H9 (cell line): ENCODE measurements at places on chromosomes 11 and 22. TPM values are rescaled to one million over a fixed set of nuclear protein-coding genes. Genes with fewer than 3 reads are reported as not detected.
A peak's percentile ranks its signal among the peaks of the same experiment; 100 is the strongest.

The HMOX1 gene
- 22.7 and 25.7 TPM in 2 replicates for total RNA-seq

GRCh38 chr11:24511511-24511910 is 14.7 kb downstream of the LUZP2 start:
- no peak overlapping the region for H3K4me3 ChIP-seq
- peaks cover 2% of the 10 kb centered on the region; the same call in 1 of the 2 replicates for H3K4me1 ChIP-seq
- no peak overlapping the region for H3K27ac ChIP-seq

GRCh38 chr11:67370351-67371076 is 2.9 kb downstream of the CLCF1 start:
- no peaks in the 10 kb centered on the region; the same call in 2 of the 3 replicates for H3K36me3 ChIP-seq
- peaks cover 2% of the 10 kb centered on the region; the same call in 1 of the 2 replicates for H3K27me3 ChIP-seq
- H3K4me3 ChIP-seq: no peak overlapping the region; the same call in 1 of the 2 replicates
- H3K27ac ChIP-seq: no peak overlapping the region
- DNase-seq: no peak

DNA sequence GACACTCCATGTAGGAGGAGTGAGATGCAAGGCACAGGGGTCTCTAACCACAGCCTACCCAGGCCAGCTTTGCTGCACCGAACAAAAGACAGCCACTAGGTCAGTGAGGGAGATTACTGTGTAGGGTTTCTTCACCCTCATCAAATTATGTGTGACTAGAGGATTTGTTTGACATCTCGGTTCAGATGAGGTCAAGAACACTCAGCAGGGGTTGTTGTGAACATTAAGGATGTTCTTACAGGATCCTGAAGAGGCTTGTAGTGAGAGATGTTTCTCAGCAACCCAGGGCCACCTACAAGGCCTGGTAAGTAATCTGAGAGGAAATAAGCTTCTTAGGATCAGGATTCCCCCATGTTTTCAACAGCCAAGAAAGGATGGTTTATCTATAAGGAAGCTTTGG is 202.1 kb downstream of the NXPE2 start:
- H3K27me3 ChIP-seq: no peaks in the 10 kb centered on the region
- H3K27ac ChIP-seq: no peak overlapping the region
- no peaks in the 10 kb centered on the region for H3K36me3 ChIP-seq
- H3K4me1 ChIP-seq: no peaks in the 10 kb centered on the region
- DNase-seq: no peak

DNA sequence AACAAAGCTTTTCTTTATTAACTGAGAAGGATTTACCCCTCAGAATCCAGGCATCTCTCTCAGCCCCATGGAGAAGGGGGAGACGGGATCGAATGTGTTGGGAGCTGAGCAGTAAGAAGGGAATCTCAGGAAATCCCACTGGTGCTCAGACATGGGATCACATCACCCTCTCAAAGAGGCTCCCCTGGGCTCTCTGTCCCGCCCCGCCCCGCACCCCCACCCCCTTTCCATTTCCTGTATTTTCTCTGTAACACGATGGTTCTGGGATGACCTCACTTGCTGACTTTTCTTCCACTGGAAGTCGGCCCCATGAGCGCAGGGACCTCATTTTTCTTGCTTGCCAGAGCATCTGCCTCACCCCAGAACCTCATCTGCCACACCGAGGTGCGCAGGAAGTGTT is 100.0 kb downstream of the RPS6KA4 start:
- H3K36me3 ChIP-seq: no peaks in the 10 kb centered on the region
- no peaks in the 10 kb centered on the region for H3K27me3 ChIP-seq
- DNase-seq: no peak
- H3K4me3 ChIP-seq: no peak overlapping the region

DNA sequence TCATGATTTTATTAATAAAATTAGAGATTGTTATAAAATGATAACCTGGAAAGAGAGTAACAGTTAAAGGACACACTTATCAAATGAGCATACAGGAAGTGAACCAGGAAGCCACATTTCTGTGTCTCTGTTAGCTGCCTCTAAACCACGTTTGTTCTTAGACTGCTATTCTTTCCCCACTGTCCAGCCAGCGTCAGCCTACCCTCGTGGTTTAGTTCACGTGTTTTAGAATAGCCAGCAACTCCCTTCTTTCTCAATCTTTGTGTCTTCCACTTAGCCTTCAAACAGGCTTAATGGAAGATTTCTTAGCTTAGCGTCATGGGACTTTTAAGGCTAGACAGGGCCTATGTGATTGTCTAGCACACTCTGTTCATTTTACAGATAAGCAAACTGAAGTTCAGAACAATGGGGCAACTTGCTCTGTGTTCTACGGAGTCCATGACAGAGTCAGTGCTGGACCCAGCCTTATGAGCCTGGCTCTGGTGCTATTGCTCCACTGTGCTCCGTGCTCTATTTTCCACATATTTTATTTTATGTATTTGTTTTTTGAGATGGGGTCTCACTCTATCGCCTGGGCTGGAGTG is 27.2 kb downstream of the GRAMD1B start:
- no peak for DNase-seq
- H3K27ac ChIP-seq: no peak overlapping the region
- H3K4me3 ChIP-seq: no peak overlapping the region
- H3K27me3 ChIP-seq: no peaks in the 10 kb centered on the region

DNA sequence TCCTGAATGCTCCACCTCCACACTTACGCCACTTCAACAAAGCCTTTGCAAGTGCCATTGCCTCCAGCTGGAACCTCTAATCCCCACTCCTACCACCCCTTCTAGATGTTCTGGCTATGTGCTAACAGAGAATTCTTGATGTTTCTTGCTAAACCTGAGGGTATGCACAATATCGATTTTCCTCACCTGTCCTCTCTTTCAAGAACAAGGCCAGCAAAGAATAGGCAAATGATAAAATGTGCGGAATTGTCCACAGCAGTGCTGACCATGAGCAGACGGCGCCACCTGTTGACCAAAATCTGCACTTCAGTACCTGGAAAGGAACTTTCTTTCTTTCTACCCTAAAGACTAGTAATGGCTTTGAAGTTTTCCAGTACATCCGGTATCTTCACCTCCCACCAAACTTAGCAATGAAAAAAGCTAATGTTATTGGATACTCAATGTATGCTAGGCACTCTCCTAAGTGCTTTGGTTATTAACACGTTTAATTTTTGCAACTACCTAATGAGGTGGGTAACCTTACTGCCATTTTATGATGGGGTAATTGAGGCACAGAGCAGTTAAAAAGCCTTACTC is 3.4 kb downstream of the TIMM10 start:
- H3K4me3 ChIP-seq: peak overlapping the region; percentile 1; the same call in 1 of the 3 replicates
- H3K36me3 ChIP-seq: peaks cover 16% of the 10 kb centered on the region
- no peaks in the 10 kb centered on the region for H3K4me1 ChIP-seq
- no peak overlapping the region for H3K27ac ChIP-seq
- DNase-seq: peak; percentile 64
- H3K27me3 ChIP-seq: no peaks in the 10 kb centered on the region

DNA sequence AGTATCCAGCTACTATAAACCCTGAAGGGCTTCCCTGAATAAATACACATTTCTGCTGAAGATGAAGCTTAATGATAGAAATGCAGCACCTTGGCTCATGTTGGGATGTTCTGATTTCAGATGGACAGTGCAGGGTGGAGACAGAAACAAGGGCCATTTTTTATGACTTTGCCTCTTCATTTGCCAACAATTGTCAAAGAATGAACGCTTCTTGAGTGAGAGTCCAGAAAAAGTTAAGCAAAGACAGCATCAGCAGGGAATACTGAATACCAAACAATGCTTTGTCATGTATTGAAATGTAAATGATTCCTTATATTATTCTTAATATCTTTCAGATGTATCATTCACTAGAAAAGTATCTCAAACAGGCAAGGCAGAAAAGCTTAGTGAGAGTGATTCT is 84.9 kb downstream of the TRPC6 start:
- H3K27ac ChIP-seq: no peak overlapping the region
- no peaks in the 10 kb centered on the region for H3K36me3 ChIP-seq
- no peak for DNase-seq
- no peaks in the 10 kb centered on the region for H3K4me1 ChIP-seq
- H3K4me3 ChIP-seq: no peak overlapping the region
- H3K27me3 ChIP-seq: no peaks in the 10 kb centered on the region

- H3K27ac ChIP-seq: no peak overlapping the region
- H3K27me3 ChIP-seq: no peaks in the 10 kb centered on the region
- no peak for DNase-seq
- no peaks in the 10 kb centered on the region for H3K4me1 ChIP-seq
- H3K4me3 ChIP-seq: no peak overlapping the region
Observed at GRCh38 chr22:40878922-40879321, 17.0 kb upstream of the DNAJB7 start.

The OR5A1 gene
- not detected in 2 replicates for total RNA-seq

The EHF gene
- not detected in 2 replicates for total RNA-seq

GRCh38 chr11:112000703-112001102 is 24.5 kb upstream of the DLAT start:
- no peak overlapping the region for H3K4me3 ChIP-seq
- no peaks in the 10 kb centered on the region for H3K27me3 ChIP-seq
- no peak overlapping the region for H3K27ac ChIP-seq
- peaks cover 56% of the 10 kb centered on the region for H3K36me3 ChIP-seq
- no peaks in the 10 kb centered on the region for H3K4me1 ChIP-seq
- DNase-seq: no peak

DNA sequence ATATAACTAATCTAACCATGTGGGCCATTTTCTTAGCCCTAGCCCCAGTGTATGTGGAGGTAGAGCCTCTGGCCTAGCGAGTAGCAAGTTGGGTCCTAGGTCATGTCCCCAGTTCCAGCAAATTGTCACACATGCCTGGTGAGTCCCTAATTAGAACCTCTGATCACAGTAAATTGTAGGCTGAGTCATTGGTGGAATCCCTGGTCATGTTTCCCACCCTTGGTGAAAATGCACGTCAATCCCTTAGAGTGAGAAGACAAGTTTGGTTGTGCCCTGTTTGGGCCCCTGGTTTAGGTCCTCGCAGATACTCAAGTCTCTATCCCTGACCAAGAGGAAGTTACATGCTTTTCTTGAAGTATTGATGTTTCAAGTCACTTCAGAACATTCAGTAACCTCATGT is 46.7 kb downstream of the ATM start:
- peaks cover 62% of the 10 kb centered on the region for H3K36me3 ChIP-seq
- H3K4me1 ChIP-seq: no peaks in the 10 kb centered on the region
- no peak overlapping the region for H3K27ac ChIP-seq
- H3K27me3 ChIP-seq: no peaks in the 10 kb centered on the region

DNA sequence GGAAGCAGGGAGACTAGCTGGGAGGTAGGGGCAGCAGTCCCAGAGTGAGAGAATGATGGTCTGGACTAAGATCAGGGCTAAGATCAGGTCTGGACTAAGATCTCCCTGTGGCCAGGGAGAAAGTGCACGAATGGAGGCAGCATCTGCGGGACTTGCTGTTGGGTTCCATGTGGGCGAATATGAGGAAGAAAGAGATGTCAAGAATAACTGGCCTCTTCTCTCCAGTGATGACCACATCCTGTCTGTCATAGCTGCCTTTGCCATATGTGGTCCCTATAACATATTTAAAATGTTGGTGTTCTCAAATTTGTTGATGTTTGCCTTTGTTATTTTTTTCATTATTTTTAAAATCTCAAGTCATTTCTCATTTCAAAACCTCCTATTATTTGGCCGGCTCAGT is 27.4 kb upstream of the CXCR5 start:
- no peaks in the 10 kb centered on the region for H3K36me3 ChIP-seq
- H3K4me3 ChIP-seq: no peak overlapping the region
- H3K27ac ChIP-seq: no peak overlapping the region
- no peaks in the 10 kb centered on the region for H3K4me1 ChIP-seq

- DNase-seq: no peak
- no peak overlapping the region for H3K27ac ChIP-seq
- H3K27me3 ChIP-seq: peaks cover 2% of the 10 kb centered on the region; the same call in 1 of the 2 replicates
- H3K4me1 ChIP-seq: peaks cover 4% of the 10 kb centered on the region; the same call in 1 of the 2 replicates
- no peak overlapping the region; the same call in 2 of the 3 replicates for H3K4me3 ChIP-seq
Observed at GRCh38 chr22:22928666-22929380, 41.2 kb downstream of the IGLL5 start.

DNA sequence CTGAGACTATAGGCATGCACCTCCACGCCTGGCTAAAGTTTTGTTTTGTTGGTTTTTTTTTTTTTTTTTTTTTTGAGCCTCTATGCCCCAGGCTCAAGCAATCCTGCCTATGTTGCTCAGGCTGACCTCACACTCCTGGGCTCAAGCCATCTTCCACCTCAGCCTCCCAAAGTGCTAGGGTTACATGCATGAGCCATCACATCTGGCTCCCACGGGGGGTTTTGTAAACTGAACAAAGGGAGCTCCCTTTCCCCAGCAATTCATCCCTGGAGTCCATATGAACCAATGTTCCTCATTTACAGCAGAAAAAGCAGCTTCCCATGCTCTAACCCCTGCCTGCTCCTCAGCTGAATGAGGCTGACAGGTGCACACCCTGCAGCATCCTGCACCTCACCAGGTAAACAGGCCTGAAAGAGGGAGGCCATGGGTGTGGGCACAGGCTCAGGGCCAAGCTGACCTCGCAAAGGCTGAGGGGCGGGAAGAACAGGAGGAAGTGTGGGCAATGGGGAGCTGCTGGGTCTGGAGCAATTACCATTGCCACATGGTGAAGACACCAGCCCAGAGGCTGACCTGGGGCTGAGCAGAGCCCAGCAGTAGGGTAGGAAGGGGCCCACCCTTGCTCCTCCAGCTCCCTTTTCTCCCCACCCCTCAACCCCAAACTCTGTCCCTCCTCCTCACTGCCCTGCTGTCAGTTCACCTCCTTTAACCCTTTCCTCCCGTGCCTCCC is 58.2 kb downstream of the RBX1 start:
- no peak overlapping the region for H3K27ac ChIP-seq
- no peak for DNase-seq
- 0 out of 3 replicates have a peak overlapping the region, but pooled peaks have one; percentile 0 for H3K4me3 ChIP-seq
- H3K36me3 ChIP-seq: no peaks in the 10 kb centered on the region
- no peaks in the 10 kb centered on the region for H3K27me3 ChIP-seq

DNA sequence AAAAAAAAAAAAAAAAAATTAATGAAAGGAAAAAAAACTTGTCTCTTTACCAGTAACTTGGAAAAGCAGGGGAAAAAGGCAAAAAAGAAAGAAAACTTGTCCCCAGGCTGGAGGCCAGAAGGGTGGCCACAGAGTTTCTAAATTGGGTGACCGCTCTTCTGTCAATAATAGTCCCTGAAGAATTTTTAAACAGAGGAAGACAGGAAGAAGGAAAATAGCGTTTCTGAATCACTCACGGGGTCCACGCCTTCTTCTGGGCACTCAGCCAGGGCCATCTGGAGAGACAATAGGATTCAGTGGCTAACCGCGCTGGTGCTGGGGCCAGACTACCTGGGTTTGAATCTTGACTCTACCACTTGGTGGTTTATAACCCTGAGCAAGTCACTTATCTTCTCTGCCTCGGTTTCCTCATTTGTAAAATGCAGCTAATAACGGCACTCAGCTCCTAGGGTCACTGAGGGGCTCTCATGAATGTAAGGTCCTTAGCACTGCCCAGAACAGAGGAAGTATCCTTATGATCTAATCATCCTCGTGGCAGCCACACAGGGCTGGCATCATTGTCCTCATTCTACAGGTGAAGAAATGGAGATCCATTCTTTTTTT is 7.0 kb downstream of the C11orf86 start:
- no peak overlapping the region for H3K4me3 ChIP-seq
- peaks cover under 1% of the 10 kb centered on the region; the same call in 1 of the 2 replicates for H3K4me1 ChIP-seq
- H3K27me3 ChIP-seq: no peaks in the 10 kb centered on the region
- DNase-seq: no peak

The UPK3A gene
- total RNA-seq: not detected in 2 replicates

The CHRNA10 gene
- 2.1 and 2.4 TPM in 2 replicates for total RNA-seq

- no peak for DNase-seq
- H3K27me3 ChIP-seq: no peaks in the 10 kb centered on the region
- H3K27ac ChIP-seq: no peak overlapping the region
- peaks cover 8% of the 10 kb centered on the region for H3K4me1 ChIP-seq
Observed at GRCh38 chr11:76708972-76709660, 38.6 kb upstream of the LRRC32 start.

The DEFB131B gene
- total RNA-seq: not detected in 2 replicates
